ENCODE measurements at places on chromosomes 7 and 10.

DNA sequence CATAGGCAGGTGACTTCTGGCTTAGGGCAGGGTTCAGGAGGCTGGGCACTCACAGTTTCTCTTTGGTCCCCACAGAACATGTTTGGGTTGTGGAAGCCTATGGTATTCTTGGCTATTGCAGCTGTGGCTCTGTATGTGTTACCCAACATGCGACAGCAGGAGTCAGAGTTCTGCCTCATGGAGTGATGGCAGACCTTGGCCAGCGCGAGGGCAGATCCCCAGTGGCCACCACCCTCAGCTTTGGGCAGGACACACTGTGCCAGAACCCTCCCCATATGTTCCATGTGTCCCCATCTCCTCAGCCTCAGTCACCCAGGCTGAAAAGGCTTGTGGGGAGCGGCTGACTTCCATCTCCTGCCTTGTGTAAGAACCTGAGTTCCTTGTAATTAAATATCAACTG, 8.5 kb upstream of the FLNC start:
- DNase-seq, result no peak

- DNase-seq, result no peak
Observed at GRCh38 chr7:121160150-121161008, 168.4 kb upstream of the WNT16 start.

GRCh38 chr10:34655286-34656170, 159.6 kb downstream of the PARD3 start:
- peak; percentile 96 for DNase-seq

DNA sequence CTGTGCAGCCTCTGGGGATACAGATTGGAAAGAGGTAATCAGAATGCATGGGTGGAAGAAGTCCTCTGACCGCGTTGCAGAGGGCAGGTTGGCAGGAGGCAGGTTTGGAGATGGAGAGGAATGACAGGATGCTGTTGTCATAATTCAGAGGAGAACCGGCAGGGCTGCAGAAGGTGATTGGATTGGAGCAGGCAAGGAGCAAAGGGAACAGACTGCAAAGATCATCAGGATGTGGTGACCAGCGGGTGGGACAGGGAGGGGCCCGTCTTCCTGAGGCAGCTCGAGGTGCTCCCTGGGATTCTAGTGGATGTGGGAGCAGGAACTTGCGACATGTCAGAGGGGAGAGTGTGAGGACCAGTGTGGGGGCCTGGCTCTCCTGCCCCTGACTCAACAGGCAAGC, 78.5 kb upstream of the PPIF start:
- no peak for DNase-seq

DNA sequence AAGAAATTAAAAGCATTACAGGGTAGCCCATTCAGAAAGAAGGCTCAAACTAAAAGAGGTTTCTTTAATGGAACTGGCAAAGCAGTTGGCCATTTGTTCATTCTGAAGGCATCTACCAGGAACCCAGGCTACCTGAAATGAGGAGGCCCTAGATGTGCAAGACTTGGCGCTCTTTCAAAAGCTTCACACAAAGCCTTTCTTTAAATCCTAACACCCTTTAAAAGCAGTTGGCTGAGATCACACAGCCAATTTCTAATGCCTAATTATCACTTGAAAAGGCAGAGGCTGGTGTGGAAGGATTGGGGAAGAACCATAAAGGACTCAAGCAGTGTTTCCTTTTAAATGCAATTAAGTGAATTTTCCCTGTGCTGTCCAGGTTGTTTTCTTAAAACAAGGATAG, 23.2 kb downstream of the PPP1R17 start:
- no peak for DNase-seq

- no peak for DNase-seq
Observed at GRCh38 chr7:143372070-143372469, 9.1 kb upstream of the ZYX start.

GRCh38 chr7:132367004-132367403, 209.3 kb downstream of the PLXNA4 start:
- DNase-seq, result no peak

DNA sequence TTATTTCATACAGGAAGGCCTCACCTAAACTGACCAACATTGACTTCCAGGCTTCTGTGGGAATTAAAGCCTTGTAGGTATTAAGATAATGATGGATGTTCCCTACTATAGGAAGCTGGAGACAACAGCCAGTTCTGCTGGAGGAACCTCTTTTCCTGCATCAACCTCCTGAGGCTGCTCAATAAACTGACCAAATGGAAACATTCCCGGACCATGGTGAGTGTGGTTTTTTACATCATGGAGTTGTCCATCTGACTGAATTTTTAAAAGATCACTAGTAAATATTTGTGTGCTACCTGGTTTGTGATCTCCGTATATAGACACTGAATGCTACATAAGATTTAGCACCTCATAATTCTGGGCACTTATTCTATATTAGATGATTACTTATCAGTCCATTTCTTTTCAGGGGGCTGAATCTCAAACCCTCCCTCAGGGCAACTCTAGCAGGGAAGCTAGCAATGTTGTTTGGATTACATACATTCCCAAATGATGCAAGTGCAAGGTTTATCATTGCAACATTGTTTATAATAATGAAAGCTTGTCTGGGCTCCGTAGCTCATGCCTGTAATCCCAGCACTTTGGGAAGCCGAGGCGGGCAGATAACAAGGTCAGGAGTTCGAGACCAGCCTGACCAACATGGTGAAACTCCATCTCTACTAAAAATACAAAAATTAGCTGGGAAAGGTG, 21.5 kb upstream of the SMKR1 start:
- no peak for DNase-seq

DNA sequence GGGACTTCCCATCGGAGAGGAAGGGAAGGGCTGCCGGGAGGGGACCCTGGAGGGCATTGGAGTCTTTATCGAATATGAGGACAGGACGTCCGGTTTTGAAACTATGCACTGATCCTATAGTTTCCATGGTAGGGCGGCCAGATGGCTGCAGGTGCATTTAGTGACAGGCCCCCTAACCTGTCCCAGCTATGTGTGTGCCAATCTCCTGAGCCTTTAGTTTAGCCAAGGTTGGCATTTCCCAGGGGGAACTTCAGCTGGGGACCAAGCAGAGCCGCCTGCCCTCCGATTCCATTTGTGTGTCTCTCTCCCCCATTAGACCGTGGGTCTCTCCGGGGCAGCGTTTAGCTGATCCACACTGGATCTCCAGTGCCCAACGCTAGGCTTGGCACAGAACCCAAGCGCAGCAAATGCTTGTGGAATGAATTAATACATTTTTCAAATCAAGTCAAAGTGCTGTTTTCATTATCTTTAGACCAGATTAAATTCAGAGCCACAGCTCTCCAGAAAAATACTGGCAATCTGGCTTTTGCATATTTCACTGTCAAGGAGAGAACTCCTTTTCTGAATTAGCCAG, 19.9 kb downstream of the TMEM270 start:
- no peak for DNase-seq

DNA sequence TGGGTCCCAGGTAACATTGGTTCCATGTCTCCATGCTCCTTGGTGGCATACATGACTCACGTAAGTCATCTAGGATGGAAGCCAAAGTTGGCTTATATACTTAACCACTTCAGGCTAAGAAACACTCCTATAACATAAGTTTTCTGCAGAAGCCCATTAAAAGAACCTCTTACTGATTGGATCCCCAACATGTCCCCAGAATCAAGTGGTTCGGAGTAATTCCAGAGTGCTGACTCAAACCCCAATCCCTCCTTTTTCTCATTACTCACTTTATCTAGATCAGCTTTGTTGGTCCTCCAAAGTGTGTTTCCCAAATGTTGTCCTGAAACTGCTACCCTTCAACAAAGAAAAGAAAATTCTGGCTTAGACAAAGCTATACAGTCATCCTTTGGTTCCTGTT, 10.1 kb upstream of the ATOH7 start:
- DNase-seq, result no peak

GRCh38 chr10:73886661-73887293, 12.4 kb upstream of the CAMK2G start:
- DNase-seq, result no peak

DNA sequence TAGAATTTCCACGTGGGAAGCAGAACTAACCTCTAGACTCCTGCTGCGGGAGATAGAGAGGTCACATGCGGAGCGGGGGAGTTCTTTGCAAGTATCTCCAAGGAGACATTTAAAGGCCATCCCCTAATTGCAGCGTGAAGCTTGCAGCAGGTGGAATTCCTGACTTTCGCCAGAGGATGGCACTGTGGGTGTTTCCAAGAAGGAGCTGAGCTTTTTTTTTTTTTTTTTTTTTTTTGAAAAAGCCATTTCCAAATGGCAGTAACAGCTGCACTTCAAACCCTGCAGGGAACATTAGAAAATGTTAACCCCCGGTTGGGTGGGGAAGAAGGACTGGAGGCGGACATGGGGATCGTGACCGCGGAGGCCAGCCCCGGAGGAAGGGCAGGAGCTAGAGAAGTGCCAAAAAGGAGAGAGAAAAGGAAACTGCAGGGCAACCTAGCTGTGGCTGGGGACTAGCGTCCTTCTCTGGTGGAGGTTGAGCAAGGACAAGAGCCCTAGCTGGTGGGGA, 487.7 kb downstream of the TYW1 start:
- peak; percentile 5 for DNase-seq

DNA sequence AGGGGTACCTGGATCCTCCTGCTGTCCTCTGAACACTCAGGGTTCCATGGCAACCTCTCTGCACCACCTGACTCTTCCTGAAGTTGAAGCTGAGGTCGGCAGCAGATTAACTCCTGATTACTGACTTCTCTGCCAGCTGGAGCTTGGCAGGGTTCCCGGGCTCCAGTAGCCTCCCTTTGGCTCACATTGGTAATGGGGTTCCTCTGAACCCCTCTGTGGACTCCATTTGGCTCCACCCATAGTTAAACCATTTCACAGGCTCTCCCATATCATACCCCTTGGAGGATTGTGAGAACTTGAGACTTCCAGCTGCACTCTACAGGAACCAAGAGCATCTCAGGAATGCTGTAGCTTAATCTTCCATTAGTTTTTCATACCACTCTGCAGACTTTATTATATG, 292.5 kb downstream of the HDAC9 start:
- DNase-seq, result no peak

DNA sequence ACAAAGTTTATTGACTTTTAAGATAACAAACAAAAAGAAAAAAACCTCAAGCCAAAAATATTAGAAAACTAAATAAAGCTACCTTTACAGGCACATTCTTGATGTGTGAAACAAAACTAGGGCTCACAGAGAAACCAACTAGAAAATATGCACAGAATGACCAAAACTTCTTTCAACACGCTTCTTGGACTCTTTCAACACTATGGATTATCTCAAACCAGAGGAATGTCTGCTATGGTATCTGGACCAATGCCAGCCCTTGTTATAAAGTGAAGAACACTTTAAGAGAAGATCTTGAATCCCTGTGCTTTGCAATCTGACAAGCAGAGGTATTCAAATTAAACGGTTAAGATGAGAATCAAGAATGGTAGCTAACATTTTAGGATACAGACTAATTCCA, 76.6 kb downstream of the DNAJC1 start:
- no peak for DNase-seq

GRCh38 chr7:101784292-101785127, 32.9 kb upstream of the CUX1 start:
- DNase-seq, result no peak

DNA sequence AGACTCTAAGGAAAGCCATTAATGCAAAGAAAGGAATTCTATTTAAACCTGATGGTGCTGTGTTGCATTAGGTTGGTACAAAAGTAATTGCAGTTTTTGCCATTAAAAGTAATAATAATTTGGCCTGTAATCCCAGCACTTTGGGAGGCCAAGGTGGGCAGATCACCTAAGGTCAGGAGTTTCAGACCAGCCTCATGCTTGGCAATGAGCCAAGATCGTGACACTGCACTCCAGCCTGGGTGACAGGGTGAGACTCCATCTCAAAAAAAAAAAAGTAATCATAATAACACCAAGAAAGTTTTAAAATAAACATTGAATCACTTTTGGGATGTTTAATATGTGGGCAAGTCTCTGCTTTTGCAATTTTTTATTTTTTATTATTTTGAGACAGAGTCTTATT, 107.3 kb upstream of the FRMD4A start:
- no peak for DNase-seq

- DNase-seq, result no peak
Observed at GRCh38 chr7:74579800-74580685, 77.5 kb upstream of the GTF2I start.

- DNase-seq, result no peak
Observed at GRCh38 chr7:79619216-79619615, 165.7 kb upstream of the MAGI2 start.

- DNase-seq, result no peak
Observed at GRCh38 chr7:123209786-123210185, 10.0 kb upstream of the SLC13A1 start.

GRCh38 chr7:22781230-22781711, 41.4 kb downstream of the TOMM7 start:
- DNase-seq, result no peak

DNA sequence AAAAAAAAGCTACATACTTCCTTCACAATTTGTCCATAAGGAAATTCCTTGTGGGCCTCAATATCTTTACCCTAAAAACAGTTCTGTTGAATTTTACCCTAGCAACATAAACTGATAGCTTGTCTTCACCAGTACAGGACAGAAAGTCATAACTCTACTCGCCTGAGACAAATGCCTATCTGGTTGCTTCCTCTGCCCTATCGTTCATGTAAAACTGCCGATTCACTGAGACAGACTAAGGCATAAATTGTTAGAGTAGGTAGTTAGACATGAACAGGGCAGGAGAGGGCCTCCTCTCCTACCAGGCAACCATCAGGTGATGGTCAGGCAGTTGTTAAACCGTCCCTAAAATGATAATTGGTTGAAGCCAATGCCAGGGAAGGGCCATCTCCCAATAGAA, 25.0 kb downstream of the IFIT3 start:
- no peak for DNase-seq

DNA sequence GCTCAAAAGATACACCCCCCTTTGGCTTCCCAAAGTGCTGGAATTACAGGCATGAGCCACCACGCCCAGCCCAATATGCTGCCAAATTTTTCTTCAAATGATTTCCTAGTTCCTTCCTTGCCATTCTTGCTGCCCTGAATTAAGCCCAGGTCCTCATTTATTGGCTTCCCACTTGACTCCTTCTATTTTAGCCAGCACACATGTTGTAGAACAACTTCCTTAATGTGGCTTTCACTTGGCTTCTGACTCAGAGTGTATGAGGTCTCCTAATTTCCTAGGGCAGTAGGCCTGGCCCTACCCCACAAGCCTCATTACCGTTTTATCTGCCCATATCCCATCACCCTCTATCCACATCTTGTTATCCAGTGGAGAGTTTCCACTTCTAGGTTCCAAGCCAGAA, 21.8 kb upstream of the HIPK2 start:
- no peak for DNase-seq
